AG10803 (cell line): ENCODE measurements at places on chromosomes 3 and 15.

DNA sequence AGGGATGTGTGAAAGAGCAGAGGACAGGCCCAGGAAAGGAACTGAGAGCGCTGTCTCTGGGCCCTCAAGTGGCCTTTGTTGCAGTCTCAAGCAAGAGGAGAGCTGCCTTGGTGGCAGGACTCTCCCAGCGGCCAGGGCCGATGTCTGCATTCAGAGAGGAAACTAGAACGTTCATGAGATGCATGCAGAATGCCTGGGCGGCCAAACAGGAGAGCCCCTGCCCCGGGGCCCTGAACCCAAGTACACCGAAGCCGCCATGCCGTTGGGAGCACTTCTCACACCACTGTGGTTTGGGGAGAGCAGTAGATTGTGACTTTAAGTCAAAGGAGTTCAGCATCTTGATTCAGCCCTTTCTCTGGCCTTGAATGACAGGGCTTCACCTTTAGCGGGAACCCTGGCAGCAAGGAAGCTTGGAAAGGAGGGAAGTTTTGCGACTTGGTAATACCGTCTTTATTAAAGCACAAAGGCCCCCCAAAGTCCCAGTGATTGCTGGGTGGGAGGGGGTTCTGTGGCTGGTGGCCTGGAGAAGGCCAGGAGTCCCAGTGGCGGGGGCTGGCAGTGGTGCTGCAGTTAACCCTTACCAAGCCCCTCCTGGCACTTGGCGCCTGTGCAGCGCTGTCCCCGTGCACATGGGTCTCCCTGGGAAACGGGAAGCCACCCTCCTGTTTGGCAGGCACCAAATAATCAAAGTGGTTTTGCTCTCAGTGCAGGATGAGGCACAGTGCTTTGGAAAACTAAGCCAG lies 36.2 kb downstream of the SLC6A11 start:
- DNase-seq = no peak

- DNase-seq = no peak
Observed at GRCh38 chr15:63539998-63540397, 35.6 kb downstream of the USP3 start.

DNA sequence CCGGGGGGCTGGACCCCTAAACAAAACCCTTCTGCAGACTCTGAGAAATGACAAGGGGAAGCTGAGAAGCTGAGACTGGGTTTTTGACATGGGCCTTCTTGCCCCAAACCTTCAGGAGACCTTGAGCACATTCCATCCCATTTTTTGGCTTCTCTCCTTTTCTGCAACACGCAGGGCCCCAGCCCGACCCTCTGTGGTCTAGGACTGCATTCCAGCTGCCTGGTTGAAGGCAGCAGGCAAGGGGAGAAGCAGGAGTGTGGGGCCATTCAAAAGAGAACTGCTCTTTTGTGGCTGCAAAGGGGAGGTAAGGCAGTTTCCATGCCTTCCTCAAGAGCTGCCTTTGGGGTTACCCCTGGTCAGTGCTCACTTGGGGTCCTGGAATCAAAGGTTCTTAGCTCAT lies 263.0 kb downstream of the TLE3 start:
- no peak for DNase-seq

DNA sequence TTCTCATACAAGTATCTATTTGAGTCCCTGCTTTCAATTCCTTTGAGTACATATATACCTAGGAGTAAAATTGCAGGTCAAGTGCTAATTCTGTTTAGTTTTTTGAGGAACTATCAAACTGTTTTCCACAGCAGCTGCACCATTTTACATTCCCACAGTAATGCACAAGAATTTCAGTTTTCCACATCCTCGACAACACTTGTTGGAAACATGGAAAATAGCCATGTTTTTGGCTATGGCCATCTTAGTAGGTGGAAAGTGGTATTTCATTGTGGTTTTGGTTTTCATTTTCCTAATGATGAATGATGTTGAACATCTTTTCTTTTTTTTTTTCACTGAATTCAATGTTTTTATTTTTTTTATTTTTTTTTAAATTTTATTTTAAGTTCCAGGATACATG lies 44.4 kb upstream of the TNFAIP8L3 start:
- DNase-seq = peak; percentile 25

DNA sequence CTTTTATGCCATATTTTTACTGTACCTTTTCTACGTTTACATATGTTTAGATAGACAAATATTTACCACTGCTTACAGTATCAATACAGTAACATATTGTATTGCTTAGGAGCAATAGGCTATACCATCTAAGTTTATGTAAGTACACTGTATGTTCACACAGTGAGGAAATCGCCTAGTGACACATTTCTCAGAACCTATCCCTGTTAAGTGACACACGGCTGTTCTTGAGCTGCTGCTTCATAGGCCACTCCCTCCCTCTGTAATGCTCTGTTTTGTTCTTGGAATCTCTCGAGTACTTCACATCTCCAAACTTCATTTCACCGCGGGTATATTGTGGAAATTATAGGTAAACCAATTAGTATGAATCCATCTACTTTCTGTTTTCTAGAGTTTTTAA lies 13.4 kb upstream of the SELENOT start:
- peak; percentile 3 for DNase-seq

- DNase-seq = peak; percentile 31
Observed at GRCh38 chr3:24595796-24596195, 101.1 kb upstream of the THRB start.

DNA sequence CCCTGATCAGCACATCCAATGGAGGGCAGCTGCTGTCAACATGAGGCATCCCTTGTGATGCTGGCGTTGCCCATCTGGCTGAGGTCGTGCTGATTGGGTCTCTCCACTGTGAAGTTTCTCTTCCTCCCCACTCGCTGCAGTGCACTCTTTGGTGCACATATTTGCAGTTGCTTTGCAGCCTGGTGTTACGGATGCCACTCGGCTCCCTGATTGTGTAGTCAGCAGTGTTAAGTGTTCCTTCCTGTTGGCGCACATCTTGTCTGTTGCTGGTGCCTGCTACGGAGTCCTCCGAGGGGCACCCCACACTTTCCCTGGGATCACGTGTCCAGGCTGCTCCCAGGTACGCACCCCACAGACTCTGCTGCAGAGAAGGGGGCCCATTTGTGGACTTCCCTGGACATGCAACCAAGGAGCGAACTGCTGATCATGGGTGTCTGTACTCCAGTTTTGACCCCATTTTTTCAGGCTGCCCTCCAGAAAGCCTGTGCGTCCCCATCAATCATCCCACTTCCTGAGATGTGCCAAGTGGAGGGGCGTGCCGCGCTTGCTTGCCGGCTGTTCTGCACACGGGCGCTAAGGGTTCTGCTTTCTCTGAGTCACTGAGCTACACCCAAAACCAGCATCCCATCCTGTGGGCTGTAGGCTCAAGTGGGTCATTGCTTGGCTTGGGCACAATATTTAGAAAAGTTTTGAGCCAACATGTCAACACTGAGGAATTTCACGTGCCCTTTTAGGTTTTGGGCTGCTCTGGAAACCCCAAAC lies 98.6 kb downstream of the FBLN2 start:
- peak; percentile 76 for DNase-seq

DNA sequence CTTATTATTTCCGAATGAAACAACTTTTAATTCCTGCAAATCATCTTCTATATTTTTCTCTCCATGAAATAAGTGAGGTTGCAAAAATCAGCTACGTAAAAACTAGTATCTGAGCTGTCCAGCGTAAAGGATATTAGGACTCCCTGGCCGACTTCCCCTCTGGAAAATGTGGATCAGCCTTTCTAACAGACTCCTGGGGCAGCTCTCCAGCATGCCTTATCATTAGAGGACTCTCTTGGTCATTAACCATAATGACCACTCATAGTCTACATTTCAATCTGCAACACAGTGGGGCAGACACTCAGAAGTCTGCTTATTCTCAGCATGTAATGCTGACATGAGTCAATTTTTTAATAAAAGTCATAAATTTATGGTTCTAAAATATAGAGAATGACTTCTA lies 130.1 kb downstream of the MAGI1 start:
- DNase-seq = no peak

GRCh38 chr3:36494461-36495109 lies 114.3 kb downstream of the STAC start:
- peak; percentile 96 for DNase-seq

GRCh38 chr15:49328941-49329340 lies 94.1 kb upstream of the FGF7 start:
- DNase-seq = no peak

- peak; percentile 39 for DNase-seq
Observed at GRCh38 chr3:175743733-175744400, 884.7 kb downstream of the NAALADL2 start.

DNA sequence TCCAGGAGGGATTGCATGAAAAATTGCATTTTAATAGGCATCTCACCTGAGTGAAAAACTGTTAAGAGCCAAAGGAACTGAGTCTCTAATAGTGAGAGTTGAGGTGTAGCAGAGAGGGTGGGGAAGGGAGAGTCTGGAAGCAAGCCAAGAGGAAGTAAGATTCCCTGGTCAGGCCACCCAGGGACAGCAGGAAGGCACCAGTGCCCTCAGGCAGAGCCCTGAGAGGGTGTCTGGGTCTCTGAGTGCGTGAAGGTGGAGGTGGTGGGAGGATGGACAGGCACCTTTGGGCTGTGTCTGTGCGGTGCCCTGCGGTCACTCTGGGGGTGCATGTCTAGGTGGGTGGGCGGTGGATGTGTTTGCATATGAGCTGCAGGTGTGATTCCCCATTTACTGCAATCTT lies 300.4 kb upstream of the ROPN1 start:
- DNase-seq = no peak

GRCh38 chr3:195805181-195805580 lies 6.5 kb downstream of the MUC4 start:
- DNase-seq = no peak

DNA sequence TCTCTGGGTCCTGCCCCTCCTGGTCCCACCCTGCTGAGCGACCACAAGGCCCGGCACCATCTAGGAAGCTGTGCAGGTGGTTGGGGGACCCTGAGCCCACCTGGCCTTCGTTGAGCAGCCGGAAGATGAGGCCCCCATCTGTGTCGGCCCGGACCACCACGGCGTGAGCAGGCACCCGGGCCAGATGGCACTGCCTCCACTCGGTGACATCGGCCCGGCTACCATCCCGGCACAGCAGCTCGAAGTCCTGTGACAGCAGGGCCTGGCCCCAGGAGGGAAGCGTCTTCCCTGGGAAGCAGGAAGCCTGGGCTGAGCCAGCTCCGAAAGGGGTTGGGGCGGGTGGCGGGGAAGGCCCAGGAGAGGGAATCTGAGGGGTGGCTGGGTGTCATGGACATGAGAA lies 12.6 kb downstream of the MELTF start:
- DNase-seq = no peak

DNA sequence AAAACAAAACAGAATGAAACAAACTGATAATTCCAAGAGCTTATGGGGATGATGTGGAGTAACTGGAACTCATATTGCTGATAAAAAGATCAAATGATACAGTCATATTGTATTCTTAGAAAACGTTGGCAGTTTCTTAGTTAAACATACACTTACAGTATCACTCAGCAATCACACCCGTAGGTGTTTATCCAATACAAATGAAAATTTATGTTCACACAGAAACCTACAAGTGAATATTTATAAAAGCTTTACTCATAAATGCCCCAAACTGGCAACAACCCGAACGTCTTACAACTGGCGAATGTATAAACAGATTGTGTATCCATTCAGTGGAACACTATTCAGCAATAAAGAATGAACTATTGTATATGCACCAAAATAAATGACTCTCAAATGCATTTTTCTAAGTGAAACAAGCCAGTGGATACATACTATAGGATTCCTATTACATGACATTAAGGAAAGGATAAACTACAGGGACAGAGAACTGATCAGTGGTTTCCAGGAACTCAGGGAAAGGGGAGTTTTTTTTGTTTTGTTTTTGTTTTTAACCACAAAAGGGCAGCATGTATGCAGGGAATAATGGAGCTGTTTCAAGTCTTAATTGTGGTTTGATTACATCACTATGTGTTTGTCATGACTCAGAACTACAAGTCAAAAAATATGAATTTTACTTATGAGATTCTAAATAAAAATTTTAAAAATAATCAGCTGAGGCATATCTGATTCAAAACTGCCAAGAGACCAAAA lies 71.8 kb upstream of the NDUFB4 start:
- peak; percentile 71 for DNase-seq

GRCh38 chr3:15327941-15328340 lies 4.4 kb downstream of the SH3BP5 start:
- no peak for DNase-seq

GRCh38 chr3:98003306-98003969 lies 31.2 kb upstream of the RIOX2 start:
- DNase-seq = no peak

GRCh38 chr3:142691527-142691926 lies 32.3 kb upstream of the TRPC1 start:
- DNase-seq = no peak

GRCh38 chr3:58617338-58617761 lies 40.2 kb upstream of the FAM107A start:
- DNase-seq = no peak

GRCh38 chr15:74430510-74430951 lies 3.2 kb downstream of the SEMA7A start:
- no peak for DNase-seq

DNA sequence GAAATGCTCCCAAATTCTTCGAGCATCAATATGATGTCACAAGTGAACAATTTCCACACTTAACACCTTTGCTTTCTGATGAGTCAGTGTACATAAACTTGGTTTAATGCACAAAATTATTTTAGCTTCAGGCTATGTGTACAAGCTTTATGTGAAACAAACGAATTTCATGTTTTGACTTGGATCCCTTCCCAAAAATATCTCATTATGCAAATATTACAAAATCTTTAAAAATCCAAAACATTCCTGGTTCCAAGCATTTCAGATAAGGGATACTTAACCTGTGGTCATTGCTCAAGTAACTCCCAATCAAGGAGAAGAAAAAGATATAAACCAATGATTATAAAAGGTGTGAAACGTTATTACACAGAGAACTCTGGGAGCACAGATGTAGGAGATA lies 25.2 kb downstream of the RAB5A start:
- peak; percentile 57 for DNase-seq

DNA sequence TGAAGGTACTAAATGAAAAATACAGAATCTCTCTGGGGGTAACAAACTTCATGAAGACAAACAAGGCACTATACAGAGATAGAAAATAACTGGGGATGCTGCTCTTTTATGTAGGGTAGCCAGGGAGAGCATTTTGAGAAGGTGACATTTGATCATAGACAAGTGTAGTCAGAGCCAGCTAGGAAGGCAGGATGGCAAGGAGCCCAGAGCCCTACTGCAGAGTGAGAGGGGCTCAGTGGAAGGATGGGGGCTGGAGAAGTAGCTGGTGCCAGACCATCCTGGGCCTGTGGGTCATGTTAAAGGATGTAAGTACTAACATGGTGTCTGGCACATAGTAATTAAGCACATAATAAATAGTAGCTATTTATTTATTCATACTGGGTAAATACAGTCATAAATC lies 133.6 kb downstream of the MEIS2 start:
- no peak for DNase-seq

- DNase-seq = peak; percentile 97
Observed at GRCh38 chr3:72011485-72011884, 226.5 kb upstream of the PROK2 start.
